Left renal pelvis (tissue), 4 donors: ENCODE measurements at places on chromosomes 6 and 20. TPM values are rescaled to one million over a fixed set of nuclear protein-coding genes. Genes with fewer than 3 reads are reported as not detected.

DNA sequence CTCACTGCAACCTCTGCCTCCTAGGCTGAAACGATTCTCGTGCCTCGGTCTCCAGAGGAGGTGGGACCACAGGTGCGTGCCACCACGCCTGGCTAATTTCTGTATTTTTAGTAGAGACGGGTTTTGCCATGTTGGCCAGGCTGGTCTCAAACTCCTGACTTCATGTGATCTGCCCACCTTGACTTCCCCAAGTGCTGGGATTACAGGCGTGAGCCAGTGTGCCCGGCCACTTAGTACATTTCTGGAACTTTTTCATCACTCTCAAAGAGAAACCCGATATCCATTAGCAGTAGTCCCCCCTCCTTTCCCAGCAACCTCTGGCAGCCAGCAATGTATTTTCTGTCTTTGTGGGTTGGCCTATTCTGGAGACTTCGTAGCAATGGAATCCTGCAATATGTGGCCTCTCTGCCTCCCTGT lies 109.8 kb downstream of the JARID2 start:
- no peak for DNase-seq

DNA sequence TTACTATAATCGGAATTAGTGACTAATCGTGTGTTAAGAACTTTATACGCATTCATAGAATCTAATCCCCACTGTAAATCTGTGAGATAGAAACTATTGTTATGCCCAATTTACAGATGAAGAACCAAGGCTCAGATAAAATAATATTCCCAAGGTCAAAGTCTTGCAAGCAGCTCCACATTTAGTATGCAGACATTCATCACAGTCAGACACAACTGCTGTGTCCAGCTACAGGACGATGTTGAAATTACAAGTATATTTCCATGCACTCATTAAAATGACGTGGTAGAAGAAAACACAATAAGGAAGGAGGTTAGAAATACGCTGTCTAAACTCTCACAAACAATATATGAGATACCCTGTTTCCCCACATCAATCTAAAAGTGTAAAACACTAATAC lies 82.5 kb downstream of the PREX1 start:
- DNase-seq, result no peak

Gene POU5F1
- polyA plus RNA-seq, result 11.7 TPM

Gene PM20D2
- 38.3 TPM for polyA plus RNA-seq

GRCh38 chr20:23060629-23061028 lies 11.2 kb upstream of the THBD start:
- DNase-seq, result no peak

GRCh38 chr6:21005816-21006570 lies 471.7 kb downstream of the CDKAL1 start:
- DNase-seq, result no peak

DNA sequence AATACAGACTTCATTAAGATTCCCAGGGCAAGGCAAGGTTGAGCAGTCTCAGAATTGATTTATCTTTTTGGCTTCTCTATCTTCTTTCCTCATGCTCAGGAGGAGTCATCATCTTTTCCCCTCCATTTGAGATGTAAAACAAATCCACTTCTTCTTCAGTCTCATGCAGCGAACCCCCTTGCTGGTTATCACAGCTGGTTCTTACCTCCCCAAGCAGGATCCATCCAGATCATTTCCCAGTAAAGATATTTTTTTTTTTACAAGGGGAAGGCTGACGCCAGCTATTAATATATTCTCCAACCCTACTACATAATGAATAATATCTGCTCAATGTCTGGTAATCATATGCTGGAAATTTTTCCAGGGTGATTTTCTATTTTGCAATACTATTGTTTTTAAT lies 508.9 kb upstream of the NOX3 start:
- no peak for DNase-seq

- no peak for DNase-seq
These were observed 142.0 kb upstream of the PMEPA1 start for GRCh38 chr20:57851796-57852195.

GRCh38 chr20:25318471-25319240 lies 70.8 kb downstream of the PYGB start:
- DNase-seq, result no peak

GRCh38 chr6:4364172-4364571 lies 228.8 kb upstream of the ECI2 start:
- DNase-seq, result no peak

Gene KHDC1L
- 0.43 TPM for polyA plus RNA-seq
